ENCODE measurements at places on chromosomes 1 and 21.

DNA sequence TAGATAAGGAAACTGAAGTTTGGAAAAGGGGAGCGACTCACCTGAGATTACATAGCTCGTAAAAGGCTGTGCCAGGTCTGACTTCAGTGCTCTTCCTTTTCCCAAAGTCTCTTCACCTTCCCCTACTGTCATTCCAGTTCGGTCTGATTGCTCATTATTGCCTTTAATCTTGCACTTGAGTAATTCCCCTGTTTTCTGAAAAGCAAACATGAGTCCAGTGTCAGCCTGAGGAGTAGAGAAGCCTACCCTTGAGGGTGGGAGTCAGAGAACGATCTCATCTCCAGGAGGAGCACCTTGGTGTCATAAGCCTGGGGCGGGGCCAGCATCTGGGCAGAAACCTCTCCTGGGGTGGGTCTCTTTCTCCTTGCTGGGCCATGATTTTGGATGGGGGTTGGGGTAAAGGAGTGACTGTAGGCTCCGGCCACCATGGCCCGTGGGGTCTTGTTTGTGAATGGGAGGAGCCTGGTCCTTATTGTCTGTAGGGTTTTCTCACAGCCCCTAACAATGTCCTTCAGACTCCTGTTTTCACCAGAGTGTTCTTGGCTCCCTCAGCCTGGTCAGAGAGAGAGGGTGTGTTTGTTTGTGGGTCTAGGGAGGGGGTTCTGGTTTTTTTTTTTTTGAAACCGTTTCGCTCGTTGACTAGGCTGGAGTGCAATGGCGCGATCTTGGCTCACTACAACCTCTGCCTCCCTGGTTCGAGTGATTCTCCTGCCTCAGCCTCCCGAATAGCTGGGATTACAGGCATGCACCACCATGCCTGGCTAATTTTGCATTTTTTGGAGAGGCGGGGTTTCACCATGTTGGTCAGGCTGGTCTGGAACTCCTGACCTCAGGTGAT, 6.0 kb downstream of the VANGL2 start:
- no peaks in the 10 kb centered on the region for H3K36me3 ChIP-seq
- H3K27ac ChIP-seq = no peak overlapping the region
- no peaks in the 10 kb centered on the region for H3K4me1 ChIP-seq
- no peak overlapping the region for H3K4me3 ChIP-seq

DNA sequence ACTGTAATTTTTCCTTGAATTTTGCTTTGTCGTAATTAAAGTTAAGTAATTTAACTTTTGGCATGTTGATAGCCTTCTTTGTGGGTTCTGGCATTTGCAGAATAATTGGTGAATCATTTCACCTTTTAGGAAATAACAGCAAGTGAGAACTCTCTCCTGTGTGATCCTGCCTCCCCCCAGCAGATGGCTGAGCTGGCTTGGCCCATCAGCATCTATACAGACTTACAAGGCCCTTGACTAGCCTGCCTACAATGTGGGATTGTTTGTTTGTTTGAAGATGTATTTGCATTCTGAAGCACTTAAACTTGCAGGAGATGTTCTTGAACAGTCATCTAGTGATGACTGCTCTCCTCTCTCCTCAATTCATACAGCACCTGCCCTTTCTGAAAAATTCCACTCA, 55.9 kb downstream of the MACO1 start:
- H3K4me3 ChIP-seq = no peak overlapping the region
- H3K4me1 ChIP-seq = no peaks in the 10 kb centered on the region

DNA sequence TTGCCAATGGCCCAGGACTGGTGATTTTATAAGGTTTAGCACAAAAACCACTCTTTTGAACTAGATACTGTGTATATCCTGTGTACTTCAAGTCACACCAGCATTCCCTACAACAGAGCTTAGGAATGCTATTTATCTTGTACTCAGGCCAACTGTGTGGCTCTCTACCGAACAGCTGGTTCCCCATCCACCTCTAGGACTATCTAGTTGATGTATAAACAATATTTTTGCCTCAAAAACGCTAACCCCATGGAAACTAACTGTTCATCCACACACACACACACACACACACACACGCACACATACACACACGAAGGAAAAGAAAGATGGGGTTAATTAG, 28.7 kb upstream of the SLC45A3 start:
- no peaks in the 10 kb centered on the region for H3K4me1 ChIP-seq
- no peak overlapping the region for H3K27ac ChIP-seq
- no peaks in the 10 kb centered on the region for H3K36me3 ChIP-seq
- no peak overlapping the region for H3K4me3 ChIP-seq

DNA sequence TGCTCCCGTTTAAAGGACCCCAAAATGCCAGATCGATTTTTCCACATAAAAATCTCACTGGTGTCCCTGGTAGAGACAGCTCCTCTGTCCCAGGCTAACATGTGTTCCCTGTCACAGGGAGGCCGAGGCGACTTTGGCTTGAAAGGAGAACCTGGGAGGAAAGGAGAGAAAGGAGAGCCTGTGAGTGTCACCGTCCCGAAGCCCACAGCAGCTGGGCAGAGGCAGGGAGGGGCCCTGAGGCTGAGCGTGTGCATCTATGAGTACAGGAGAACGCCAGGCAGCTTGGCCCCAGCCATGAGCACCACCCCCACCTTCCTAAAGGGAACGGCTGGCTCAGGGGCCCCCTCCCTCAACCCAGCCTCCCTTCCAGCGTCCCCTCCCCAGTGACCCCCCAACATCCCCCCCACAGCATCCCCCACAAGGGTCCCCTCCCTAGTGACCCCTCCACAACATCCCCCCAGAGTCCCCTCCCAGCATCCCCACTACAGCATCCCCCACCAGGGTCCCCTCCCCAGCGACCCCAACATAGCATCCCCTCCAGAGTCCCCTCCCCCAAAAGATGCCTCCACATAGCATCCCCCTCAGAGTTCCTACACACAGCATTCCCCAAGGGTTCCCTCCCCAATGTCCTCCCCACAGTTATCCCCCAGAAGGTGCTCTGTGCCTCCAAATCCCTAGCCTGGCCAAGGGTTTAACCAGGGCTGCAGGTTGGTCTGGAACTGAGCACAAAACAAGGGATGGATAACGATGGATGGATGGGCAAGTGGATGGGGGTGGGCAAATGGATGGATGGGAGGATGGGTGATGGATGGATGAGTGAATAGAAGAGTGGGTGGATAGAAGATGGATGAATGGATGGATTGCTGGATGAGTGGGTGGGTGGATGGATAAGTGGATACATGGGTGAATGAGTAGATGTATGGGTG, 25.1 kb downstream of the COL6A2 start:
- H3K27ac ChIP-seq = no peak overlapping the region
- H3K4me1 ChIP-seq = no peaks in the 10 kb centered on the region
- no peak for DNase-seq
- no peaks in the 10 kb centered on the region for H3K36me3 ChIP-seq
- no peaks in the 10 kb centered on the region for H3K27me3 ChIP-seq
- no peak overlapping the region for H3K4me3 ChIP-seq

- peak overlapping the region; percentile 80 for H3K27ac ChIP-seq
- peaks cover 9% of the 10 kb centered on the region for H3K36me3 ChIP-seq
- no peak for DNase-seq
- H3K4me1 ChIP-seq = peaks cover 79% of the 10 kb centered on the region
Observed at GRCh38 chr1:198676253-198676652, 37.4 kb downstream of the PTPRC start.

DNA sequence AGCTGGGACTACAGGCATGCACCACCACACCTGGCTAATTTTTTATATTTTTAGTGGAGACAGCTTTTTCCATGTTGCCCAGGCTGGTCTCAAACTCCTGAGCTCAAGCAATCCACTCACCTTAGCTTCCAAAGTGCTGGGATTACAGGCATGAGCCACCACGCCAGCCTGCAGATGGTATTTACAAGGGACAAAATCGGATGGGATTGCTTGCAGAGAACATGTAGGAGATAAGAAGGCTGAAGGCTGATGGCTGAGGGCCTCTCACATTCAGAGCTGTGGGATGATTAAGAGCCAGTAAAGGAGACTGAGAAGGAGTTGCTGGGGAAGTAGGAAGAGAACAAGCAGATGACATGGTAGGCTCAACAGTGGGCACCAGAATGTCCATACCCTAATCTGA, 24.0 kb upstream of the QSOX1 start:
- peaks cover 5% of the 10 kb centered on the region for H3K27me3 ChIP-seq
- DNase-seq = no peak
- no peak overlapping the region for H3K27ac ChIP-seq
- H3K36me3 ChIP-seq = no peaks in the 10 kb centered on the region
- H3K4me1 ChIP-seq = no peaks in the 10 kb centered on the region

DNA sequence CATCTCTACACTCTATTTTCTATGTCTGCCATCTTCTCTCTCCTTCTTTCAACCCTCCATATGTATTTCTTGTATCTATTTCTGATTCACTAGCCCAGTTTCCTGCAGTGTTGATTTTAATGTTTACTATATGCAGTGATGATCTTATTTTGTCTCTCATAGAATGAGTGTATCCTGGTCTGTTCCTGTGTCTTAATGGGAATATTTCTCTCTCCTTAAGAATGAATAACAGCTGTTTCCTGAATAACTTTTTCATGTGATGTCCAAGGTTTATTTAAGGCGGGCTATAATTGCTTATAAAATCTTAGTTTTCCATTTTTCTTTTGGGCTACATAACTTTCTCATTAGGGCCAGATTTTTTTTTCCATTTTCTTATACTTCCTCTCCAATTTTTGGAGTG, 144.5 kb downstream of the C1orf21 start:
- no peaks in the 10 kb centered on the region for H3K36me3 ChIP-seq
- H3K4me3 ChIP-seq = no peak overlapping the region
- no peak for DNase-seq
- H3K4me1 ChIP-seq = no peaks in the 10 kb centered on the region
- H3K27ac ChIP-seq = no peak overlapping the region
- peaks cover 2% of the 10 kb centered on the region for H3K27me3 ChIP-seq

DNA sequence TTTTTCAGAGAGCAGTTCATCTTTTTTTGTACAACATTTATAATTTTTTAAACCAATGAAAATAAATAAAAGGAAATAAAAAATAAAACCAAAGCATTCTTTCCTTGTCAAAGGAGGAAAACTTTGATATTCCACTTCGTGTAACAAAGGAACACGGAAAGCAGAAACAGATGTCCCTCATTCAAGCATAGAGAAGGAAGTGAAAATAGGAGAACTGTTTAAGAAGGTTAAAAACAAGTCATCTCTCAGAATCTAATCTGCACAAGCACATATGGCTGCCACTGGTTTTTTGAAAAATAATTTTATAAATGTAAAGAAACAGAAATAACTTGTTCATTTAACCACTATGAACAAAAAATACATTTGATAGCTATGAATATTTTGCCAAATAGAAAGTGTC, 35.9 kb upstream of the ZNF644 start:
- no peaks in the 10 kb centered on the region for H3K36me3 ChIP-seq
- H3K27me3 ChIP-seq = no peaks in the 10 kb centered on the region
- H3K27ac ChIP-seq = no peak overlapping the region
- no peak overlapping the region for H3K4me3 ChIP-seq
- DNase-seq = no peak

DNA sequence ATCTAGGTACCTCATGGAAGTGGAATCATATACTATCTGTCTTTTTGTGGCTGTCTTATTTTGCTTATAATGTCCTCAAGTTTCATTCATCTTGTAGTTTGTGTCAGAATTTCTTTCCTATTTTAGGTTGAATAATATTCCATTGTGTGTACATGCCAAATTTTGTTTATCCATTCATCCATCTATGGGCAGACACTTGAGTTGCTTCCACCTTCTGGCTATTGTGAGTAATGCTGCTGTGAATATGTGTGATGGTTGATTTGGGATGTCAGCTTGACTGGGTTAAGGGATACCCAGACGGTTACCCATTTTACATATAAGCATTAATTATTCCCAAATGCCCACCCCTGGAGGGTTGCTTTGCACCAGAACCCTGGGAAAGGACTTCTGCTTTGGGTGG, 477.5 kb downstream of the PTPRU start:
- H3K27me3 ChIP-seq = no peaks in the 10 kb centered on the region
- no peak overlapping the region for H3K4me3 ChIP-seq
- no peaks in the 10 kb centered on the region for H3K36me3 ChIP-seq
- no peaks in the 10 kb centered on the region for H3K4me1 ChIP-seq
- no peak for DNase-seq

Measured in effector memory CD4-positive, alpha-beta T cell (primary cell).